ENCODE measurements at places on chromosomes 13 and 19.

DNA sequence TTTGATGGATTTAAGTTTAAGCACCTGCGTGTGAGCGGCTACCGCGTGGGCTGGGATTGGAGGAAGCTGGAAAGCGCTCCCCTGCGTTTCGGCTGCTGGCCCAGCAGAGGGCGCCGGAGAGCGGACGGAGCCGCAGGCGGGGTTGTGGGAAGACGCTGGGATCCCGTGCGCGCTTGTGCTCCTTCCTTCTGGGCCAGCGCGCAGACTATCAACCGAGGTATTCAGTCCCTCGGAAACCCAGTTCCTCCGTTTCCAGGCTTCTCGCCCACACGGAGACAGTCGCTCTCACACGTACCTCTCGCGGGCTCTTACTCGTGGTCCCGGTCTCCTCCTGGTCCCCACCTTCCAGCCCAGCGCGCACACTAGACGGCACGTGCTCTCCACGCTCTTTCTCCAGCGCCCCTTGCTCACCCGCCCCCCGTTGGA lies 28.8 kb downstream of the EPN1 start:
- no peak for DNase-seq

DNA sequence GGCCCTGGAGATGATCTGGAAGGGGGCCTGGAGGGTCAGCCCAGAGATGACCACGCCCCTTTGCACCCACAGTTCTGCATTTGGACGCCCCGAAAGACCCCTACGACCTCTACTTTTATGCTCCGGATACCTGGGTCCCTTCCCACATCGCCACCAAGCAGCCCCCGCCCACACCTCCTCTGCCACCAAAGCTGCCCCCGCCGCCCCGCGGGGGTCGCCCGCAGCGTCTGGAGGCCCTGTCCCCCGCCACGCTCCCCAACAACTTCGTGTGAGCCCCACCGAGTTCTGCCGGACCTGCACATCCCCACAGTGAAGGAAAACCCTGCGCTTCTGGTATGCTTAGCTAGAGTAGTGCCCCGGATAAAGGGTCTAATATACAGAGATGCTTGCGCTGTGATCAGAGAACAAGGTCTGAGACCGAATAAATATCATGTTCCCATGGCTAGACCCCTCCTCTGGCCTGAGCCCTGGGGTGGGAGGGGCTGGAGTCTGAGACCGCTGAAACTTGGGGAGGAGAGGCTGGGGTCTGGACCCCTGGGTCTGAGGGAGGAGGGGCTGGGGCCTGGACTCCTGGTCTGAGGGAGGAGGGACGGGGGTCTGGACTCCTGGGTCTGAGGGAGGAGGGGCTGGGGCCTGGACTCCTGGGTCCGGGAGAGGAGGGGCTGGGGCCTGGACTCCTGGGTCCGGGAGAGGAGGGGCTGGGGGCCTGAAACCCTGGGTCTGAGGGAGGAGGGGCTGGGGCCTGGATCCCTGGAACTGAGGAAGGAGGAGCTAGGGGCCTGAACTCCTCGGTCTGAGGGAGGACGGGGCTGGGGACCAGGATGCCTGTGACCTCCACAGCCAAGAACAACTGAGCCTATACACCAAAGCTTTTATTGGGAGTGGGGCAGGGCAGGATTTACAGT lies 3.6 kb downstream of the GFY start:
- DNase-seq, result no peak

GRCh38 chr19:19531951-19532805 lies 3.5 kb downstream of the YJEFN3 start:
- peak; percentile 88 for DNase-seq

DNA sequence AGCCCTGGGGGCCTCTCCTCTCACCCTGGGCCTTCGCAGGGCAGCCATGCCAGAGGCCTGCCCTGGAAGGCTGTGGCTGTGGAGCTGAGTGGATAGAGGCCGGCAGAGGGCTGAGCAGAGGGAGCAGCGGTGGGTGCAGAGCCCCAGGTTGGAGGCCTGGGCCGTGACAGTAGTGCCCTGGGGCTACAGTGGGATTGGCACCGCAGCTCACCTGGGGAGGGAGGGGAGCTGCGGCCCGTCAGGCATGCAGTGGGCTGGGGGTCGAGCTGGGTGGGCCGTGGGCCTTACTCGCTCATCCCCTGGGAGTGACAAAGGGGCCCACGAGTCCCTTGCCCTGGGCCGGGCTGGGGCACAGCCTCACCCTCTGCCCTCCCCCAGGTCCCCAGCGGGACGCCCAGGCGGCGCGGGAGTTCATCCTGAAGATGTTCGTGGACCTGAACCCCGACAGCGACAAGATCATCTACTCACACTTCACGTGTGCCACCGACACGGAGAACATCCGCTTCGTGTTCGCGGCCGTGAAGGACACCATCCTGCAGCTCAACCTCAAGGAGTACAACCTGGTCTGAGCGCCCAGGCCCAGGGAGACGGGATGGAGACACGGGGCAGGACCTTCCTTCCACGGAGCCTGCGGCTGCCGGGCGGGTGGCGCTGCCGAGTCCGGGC lies 15.1 kb upstream of the GNA15 start:
- no peak for DNase-seq

DNA sequence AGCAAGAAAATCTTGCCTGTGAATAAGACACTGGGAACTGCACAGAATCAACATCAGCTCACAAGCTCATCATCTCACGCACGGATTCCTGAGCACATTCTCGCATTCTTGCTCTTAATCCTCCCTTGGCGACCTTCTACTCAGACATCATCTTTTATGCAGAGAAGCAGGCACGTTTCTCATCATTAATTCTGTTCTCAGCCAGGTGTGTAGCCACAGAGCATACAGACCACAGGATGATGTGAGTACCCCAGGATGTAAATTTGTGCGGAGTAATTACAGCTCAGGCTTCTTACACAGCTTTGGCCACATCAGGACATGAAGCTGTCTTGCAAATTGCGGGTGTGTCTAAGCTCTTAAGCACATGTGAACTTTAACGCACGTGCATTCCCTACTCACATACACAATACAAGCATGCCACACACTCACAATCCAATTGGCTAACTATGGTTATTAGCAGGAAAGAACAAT lies 36.5 kb upstream of the SACS start:
- DNase-seq, result peak; percentile 86

DNA sequence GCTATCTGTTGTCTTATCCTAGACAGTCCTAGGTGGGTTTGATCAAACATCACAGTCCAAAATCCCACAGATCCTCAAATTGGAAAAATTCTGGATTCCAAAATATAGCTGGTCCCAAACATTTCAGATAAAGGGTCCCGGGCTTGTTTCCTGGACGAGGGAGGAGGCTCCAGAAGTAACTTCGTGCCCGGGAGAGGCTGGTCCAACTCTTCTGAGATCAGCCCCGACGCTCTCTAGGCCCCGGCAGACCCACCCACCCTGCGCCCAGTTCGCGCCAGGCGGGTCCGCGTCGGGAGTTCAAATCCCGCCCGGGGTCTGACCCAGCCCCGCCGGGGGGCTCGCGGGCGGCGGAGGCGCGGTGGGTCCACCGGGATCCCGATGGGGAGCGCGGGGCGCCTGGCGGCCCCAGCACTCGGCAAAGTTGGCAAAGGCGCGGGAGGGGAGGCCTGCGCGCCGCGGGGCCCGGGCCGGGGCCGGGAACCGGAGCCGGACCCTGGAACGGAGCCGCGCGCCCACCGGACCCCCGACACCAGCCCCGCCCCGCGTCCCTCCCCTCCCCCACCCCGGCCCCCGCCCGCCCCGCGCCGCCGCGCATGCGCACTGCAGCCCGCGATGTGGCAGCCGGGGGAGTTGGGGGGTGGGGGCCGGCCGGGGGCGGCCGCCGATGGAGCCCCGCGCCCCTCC lies 513 bp downstream of the MIER2 start:
- DNase-seq, result peak; percentile 70

DNA sequence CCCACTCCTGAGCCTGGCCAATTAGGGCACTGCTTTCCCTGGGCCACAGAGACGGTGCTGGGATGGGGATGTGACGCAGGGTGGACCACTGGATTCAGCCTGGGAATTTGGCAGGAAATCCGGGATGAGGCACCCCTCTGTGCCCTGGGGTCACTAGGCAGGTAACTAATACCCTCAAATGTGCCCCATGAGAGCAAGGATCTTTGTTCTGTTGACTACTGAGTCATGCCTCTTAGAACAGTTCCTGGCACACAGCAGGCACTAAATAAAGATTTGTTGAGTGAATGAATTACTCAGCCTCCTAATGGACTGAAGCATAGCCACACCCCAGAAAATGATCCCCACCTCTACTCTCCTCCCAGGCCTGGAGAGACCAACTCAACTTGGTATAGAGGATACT lies 15.9 kb downstream of the OPA3 start:
- DNase-seq, result no peak

- DNase-seq, result no peak
These were observed 40.1 kb upstream of the USP29 start for GRCh38 chr19:57079656-57080055.

DNA sequence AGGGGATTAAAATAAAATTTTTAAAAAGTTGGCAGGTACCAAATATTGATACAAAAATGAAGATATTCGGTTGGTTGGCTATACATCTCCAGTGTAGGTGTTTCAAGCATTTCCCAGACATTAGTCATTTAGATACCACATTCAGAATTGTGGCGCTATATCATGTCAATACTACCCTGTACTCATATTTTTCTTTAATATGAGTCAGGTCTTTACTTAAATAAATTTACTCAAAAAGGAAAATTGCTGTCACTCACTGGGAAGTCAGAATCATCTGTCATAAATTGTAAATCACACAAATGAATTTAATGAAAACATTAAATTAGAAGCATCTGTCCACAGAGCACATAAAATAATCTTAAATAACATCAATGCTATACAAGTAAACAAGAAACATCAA lies 134.2 kb downstream of the TSHZ3 start:
- no peak for DNase-seq

GRCh38 chr13:77725071-77725470 lies 27.6 kb downstream of the SLAIN1 start:
- no peak for DNase-seq

DNA sequence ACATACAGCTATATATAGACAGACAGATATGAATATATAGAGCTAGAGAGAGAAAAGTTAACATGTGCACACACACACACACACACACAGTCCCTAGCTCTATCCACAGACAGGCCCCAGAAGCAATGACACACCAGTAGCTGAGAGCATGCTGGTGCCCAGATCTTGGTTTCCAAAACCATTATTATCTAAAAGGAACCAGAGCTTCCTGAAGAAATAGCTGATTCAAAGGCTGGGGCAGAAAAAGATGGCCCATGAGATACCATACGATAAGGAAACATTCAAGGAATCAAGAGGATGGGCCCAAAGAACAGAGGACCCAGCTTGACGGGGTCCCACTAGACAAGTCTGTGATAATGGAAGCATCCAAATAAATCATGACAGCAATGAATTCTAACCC lies 53.4 kb downstream of the ABCC4 start:
- no peak for DNase-seq

- DNase-seq, result no peak
These were observed 9.4 kb downstream of the LRP3 start for GRCh38 chr19:33203529-33203928.

All from Karpas-422 (cell line).